ENCODE measurements at places on chromosomes 13 and 19. TPM values are rescaled to one million over a fixed set of nuclear protein-coding genes. Genes with fewer than 3 reads are reported as not detected.

PRR19 gene
- 0.22 TPM for total RNA-seq

ALKBH6 gene
- 5.0 TPM for total RNA-seq

CEACAM3 gene
- total RNA-seq, result not detected

POLR2I gene
- total RNA-seq, result 93.6 TPM

SERP2 gene
- total RNA-seq, result 3.0 TPM

LGALS7 gene
- total RNA-seq, result not detected

FUT1 gene
- total RNA-seq, result 9.8 TPM

MYBPC2 gene
- under 0.01 TPM for total RNA-seq

PGLYRP2 gene
- not detected for total RNA-seq

PRODH2 gene
- not detected for total RNA-seq

BRD4 gene
- total RNA-seq, result 9.8 TPM

CFAP97D2 gene
- not detected for total RNA-seq

PRSS57 gene
- total RNA-seq, result not detected

LILRB3 gene
- not detected for total RNA-seq

ADGRE1 gene
- total RNA-seq, result not detected

CCDC122 gene
- total RNA-seq, result 2.7 TPM

ATP8A2 gene
- total RNA-seq, result 0.11 TPM

ERCC1 gene
- 41.5 TPM for total RNA-seq

OR10H1 gene
- not detected for total RNA-seq

POU2F2 gene
- total RNA-seq, result 0.11 TPM

CGB7 gene
- total RNA-seq, result not detected

SLC25A41 gene
- total RNA-seq, result not detected
